Kidney (tissue), 22 donors: ENCODE measurements at places on chromosomes 12 and 14. TPM values are rescaled to one million over a fixed set of nuclear protein-coding genes. Genes with fewer than 3 reads are reported as not detected.

DNA sequence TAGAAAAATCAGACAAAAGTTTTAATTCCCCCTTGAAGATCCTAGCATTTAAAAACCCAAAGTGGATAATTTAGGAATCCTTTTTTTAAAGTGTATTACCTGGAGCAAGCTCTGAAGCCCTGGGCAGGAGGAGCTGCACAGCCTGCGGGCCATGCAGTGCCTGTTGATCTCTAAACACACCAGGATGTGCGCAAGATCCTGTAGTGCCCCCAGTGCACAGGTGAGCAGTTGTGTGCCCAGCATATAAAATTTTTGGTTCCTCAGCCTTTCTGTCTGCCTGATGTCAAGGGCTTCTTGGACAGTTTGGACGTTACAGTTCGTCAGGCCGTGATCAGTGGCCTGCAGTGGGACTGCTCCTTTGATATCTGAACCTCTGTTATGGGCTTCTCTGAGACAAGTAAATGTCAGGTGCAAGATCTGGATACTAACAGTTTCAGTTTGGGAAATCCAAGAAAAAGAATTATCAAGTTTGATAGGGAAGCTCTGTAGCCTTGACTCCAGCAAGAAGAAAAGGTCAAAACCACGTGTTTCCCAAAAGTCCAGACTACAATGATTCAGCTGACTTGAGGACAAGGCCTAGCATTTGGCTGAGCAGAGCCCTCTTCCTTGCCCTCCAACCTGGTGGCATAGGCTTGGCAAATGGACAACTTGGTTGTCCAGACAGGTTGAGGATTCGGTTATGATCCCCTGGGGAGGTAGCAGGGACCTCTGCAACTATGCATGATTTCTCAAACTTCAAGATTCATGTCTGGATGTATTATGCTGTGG is 1.0 kb downstream of the ATXN7L3B start:
- H3K27ac ChIP-seq = peak overlapping the region; percentile 86
- peaks cover 29% of the 10 kb centered on the region for H3K4me1 ChIP-seq
- H3K4me3 ChIP-seq = peak overlapping the region; percentile 91
- DNase-seq = peak; percentile 54
- no peaks in the 10 kb centered on the region for H3K36me3 ChIP-seq

GRCh38 chr12:69511469-69512267 is 41.5 kb downstream of the FRS2 start:
- peaks cover 5% of the 10 kb centered on the region for H3K4me1 ChIP-seq
- no peaks in the 10 kb centered on the region for H3K27me3 ChIP-seq
- no peak for DNase-seq
- H3K27ac ChIP-seq = no peak overlapping the region
- H3K36me3 ChIP-seq = no peaks in the 10 kb centered on the region

DNA sequence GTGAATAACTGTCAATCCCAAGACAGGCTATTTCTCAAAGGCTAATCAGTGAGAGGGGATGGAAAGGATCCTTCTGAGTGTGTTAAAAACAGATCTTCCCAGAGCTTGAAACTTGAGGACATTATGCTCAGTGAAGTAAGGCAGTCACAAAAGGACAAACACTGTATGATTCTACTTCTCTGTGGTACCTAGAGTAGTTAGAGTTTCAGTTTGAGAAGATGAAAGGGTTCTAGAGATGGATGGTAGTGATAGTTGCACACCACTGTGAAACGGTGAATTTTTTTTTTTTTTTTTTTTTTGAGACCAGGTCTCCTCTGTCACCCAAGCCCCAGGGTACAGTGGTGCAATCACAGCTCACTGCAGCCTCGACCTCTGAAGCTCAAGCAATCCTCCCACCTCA is 133.8 kb downstream of the SAMD4A start:
- no peak overlapping the region for H3K27ac ChIP-seq
- H3K4me1 ChIP-seq = peaks cover 18% of the 10 kb centered on the region
- DNase-seq = no peak
- H3K27me3 ChIP-seq = no peaks in the 10 kb centered on the region

DNA sequence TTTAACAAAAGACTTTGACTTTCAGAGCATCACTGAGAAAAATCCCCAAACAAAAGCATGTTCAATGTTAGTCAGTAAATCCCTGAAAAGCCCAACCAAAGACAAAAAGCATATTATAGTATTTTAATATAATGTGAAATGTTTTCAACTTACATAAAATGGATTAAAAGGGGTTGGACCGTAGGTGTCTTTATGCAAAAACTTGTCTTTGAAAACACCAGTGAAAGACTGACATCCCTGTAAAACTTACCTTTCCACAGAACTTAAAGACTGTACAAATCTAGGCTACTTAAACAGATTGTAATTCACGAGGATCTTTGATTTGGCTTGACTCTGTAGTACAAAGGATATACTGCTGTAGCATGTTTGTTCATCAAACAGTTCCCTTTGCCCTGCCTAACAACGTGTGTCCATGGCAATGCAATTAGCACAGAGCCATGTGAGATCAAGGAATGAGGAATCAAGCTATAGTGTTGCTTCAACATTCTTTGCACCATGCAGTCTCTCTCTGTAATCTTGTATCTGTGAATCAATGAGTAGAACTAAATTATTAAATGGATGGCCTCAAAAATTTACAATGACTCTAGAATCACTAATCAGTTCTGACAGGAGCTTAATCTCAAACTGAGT is 138.5 kb upstream of the SYT1 start:
- H3K4me3 ChIP-seq = no peak overlapping the region
- H3K27ac ChIP-seq = no peak overlapping the region
- H3K36me3 ChIP-seq = no peaks in the 10 kb centered on the region
- H3K27me3 ChIP-seq = no peaks in the 10 kb centered on the region

DNA sequence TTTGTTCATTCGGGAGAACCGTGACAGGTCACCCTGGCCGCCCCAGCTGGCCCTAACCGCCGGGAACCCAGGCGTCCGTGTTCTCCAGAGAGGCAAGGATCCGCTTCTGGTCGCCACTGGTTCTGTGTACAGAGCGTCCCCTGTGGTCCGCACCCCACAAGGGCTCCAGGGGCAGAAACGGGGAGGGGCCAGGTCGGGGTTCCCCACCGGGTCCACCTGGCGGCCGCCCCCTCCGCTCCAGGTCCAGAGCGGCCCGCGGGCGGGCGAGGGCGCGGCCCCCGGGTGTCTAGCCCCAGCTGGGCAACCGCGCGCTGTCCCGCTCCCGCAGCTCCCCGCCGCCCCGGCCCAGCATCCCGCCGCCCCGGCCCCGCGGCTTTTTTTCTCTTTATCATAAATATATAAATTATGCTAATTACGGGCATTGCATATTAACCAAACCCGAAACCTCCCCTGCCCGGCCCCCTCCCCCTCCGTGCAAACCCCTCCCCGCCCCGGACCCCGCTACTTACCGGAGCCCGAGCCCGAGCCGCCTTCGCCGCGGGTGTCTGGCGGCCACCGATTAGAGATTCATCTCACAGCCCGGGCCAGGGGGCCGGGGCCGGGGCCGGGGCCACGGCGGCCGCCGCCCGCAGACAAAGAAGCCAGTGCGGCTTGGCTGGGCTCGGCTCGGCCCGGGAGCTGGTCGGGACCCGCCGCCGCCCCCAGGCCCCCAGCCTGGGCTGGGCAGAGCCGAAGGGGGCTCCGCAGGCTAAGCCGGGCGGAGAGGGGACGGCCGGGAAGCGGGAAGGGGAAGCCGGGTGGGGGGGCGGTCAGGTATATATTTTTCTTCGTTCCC is 512 bp downstream of the POU6F1 start:
- no peak overlapping the region for H3K4me3 ChIP-seq
- H3K4me1 ChIP-seq = peaks cover 18% of the 10 kb centered on the region
- DNase-seq = peak; percentile 90
- H3K27me3 ChIP-seq = no peaks in the 10 kb centered on the region

DNA sequence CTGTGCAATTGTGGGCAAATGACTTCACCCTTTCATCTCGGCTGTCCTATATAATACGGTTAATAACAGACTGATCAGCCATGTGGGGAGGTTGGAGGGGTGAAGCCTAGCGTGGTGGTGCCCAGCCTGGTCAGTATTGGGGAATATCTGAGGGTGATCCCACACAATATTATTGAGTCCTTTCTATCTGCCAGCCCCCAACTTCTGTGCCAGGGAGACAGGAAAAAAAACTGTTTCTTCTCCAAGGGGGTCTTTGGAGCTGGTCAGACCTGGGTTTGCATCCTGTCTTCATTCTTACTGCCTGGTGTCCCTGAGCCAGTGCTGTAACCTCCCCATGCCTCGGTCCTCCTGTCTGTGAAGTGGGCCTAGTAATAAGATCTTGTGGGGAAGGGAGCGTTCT is 6.5 kb downstream of the CYP46A1 start:
- no peak overlapping the region for H3K4me3 ChIP-seq
- DNase-seq = no peak
- H3K36me3 ChIP-seq = no peaks in the 10 kb centered on the region
- no peaks in the 10 kb centered on the region for H3K27me3 ChIP-seq
- H3K4me1 ChIP-seq = no peaks in the 10 kb centered on the region

DNA sequence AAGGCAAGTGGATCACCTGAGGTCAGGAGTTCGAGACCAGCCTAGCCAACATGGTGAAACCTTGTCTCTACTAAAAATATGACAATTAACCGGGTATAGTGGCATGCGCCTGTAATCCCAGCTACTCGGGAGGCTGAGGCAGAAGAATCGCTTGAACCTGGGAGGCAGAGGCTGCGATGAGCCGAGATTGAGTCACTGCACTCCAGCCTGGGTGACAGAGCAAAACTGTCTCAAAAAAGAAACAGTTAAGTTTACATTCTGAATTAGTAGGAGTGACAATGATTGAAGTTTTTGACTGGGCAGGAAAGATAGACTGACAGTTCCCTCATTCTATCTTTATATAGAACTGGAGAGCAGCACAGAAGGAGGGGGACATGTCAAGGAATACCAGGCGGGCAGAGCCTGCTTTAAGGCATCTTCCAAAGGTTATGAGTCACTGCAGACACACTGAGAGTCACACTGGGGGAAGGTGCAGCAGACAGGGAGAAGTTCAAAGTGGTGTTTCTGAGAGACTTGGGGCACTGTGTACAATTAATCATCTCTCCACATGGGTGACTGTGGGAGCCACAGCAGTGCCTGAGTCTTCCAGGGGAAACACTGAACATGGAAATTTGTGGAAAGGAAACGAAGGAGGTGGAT is 42.8 kb upstream of the RNASE3 start:
- H3K27me3 ChIP-seq = no peaks in the 10 kb centered on the region
- no peaks in the 10 kb centered on the region for H3K36me3 ChIP-seq
- H3K4me3 ChIP-seq = no peak overlapping the region
- no peak for DNase-seq

- no peaks in the 10 kb centered on the region for H3K27me3 ChIP-seq
- H3K4me3 ChIP-seq = no peak overlapping the region
- H3K4me1 ChIP-seq = no peaks in the 10 kb centered on the region
- no peaks in the 10 kb centered on the region for H3K36me3 ChIP-seq
These were observed 30.5 kb downstream of the FZD10 start for GRCh38 chr12:130192642-130193345.

GRCh38 chr14:102499401-102500157 is 10.0 kb downstream of the ANKRD9 start:
- H3K4me3 ChIP-seq = no peak overlapping the region
- no peaks in the 10 kb centered on the region for H3K27me3 ChIP-seq
- H3K27ac ChIP-seq = peak overlapping the region; percentile 43

- no peaks in the 10 kb centered on the region for H3K4me1 ChIP-seq
- H3K27ac ChIP-seq = no peak overlapping the region
- H3K27me3 ChIP-seq = no peaks in the 10 kb centered on the region
These were observed 962.5 kb downstream of the DIO2 start for GRCh38 chr14:79248771-79249170.

DNA sequence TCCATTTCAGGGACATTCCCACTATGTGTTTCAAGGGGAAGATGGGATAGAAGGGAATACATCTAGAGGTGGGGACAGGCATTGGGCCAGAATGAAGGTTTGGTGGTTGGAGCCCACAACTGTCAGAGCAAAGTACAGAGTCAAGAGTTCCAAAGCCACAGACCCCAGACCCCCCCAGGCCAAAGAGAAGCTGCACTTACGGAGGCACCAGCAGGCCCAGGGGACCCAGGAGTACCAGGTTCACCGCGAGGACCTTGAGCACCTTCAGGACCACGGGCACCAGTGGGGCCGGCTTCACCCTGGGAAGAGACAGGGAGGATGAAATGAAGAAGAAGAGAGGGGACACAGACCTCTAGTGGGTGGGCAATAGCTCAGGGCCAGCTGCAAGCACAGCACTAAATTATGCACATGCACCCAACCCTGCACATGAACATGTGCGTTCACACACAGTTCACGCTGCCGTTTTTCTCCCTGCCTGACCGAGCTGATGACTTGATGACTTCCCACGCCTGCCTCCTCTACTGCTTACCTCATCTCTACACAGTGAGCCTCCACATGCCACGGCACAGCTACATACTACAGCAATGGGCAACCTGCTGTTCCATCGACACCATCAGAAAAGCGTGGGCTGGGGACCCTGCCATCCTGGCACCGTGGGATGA is 16.7 kb downstream of the COL2A1 start:
- no peaks in the 10 kb centered on the region for H3K4me1 ChIP-seq
- no peak overlapping the region for H3K4me3 ChIP-seq
- no peak for DNase-seq
- H3K27me3 ChIP-seq = no peaks in the 10 kb centered on the region
- no peak overlapping the region for H3K27ac ChIP-seq

DNA sequence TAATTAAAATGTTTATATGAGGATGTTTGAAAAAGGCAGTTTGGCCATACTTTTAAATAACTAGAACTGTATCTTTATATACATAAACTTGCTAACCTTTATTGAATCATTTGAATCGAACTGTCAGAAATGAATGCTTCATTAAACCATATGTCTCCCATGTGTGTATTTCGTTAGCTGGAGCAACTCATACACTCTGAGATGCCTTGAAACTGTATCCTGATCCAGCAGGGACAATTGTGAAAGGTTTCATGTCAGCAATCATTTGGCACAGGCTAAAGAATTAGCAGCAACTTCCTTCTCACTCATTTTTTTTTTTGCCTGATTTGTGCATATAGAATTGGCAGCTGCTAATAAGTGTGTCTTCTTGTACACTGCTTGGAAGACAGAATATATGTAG is 109.9 kb downstream of the NAV3 start:
- H3K4me3 ChIP-seq = no peak overlapping the region
- no peaks in the 10 kb centered on the region for H3K36me3 ChIP-seq
- H3K27me3 ChIP-seq = no peaks in the 10 kb centered on the region

DNA sequence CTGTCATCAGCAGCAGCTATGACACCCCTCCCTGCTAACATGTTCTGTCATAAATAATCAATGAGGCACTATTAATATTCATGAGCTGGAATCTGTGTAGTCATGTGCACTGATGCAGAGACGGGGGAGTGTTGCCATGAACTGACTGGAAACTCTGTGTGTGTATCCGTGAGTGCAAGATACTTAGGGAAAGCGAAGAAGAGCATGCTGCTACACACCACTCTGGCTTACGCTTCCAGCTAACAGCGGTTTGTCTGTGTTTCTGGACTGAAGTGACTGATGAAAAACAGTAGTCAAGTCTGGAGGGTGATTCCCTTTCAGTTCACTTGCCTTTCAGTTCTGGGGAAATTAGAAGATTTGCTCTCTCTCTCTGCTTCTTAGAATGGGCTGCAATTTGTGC is 249.4 kb downstream of the PDZRN4 start:
- H3K4me3 ChIP-seq = peak overlapping the region; percentile 22
- no peak overlapping the region for H3K27ac ChIP-seq
- peak; percentile 38 for DNase-seq

GRCh38 chr12:105696-106095 is 39.1 kb downstream of the IQSEC3 start:
- no peak for DNase-seq
- no peaks in the 10 kb centered on the region for H3K36me3 ChIP-seq
- no peaks in the 10 kb centered on the region for H3K27me3 ChIP-seq
- H3K4me3 ChIP-seq = no peak overlapping the region
- H3K27ac ChIP-seq = no peak overlapping the region

The ACRBP gene
- total RNA-seq = 3.4 TPM

The PTPN6 gene
- 70.8 TPM for total RNA-seq

The PROX2 gene
- not detected for total RNA-seq

The RND1 gene
- total RNA-seq = 1.0 TPM

The DTX1 gene
- 4.9 TPM for total RNA-seq

The CCDC198 gene
- 166 TPM for total RNA-seq

The OLR1 gene
- 6.7 TPM for total RNA-seq
